Activated T-helper 1 cell treated with anti-CD3 and anti-CD28 coated beads, Interleukin-12 subunit alpha, Interleukin-12 subunit beta, Interleukin-2, Interleukin-4 antibody, amounts not matched to agents 30 ng/mL and 10 ng/mL and 1 ng/mL, durations not matched to agents 14 hours and 24 hours and 36 hours (primary cell): ENCODE measurements at places on chromosomes 5 and 9.

DNA sequence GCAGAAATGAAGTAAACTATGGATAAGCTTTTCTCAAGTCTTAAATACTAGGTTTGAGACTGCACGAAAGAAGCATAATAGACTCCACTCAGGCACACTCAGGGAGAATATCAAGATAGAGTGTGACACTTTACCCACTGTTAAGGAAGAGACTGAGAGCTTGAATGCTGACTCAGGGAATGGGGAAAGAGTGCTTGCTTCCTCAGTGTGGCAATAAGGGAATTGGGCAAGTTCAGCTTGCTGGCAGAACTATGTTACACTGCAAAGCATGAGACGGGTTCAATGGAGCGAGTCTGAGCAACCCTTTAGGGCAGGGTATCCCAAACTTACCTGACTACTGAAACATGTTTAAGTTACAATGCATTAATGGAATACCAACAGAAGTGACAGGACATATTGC is 237.7 kb upstream of the MEF2C start:
- H3K4me3 ChIP-seq = no peak overlapping the region
- H3K27ac ChIP-seq = no peak overlapping the region
- H3K36me3 ChIP-seq = no peaks in the 10 kb centered on the region

DNA sequence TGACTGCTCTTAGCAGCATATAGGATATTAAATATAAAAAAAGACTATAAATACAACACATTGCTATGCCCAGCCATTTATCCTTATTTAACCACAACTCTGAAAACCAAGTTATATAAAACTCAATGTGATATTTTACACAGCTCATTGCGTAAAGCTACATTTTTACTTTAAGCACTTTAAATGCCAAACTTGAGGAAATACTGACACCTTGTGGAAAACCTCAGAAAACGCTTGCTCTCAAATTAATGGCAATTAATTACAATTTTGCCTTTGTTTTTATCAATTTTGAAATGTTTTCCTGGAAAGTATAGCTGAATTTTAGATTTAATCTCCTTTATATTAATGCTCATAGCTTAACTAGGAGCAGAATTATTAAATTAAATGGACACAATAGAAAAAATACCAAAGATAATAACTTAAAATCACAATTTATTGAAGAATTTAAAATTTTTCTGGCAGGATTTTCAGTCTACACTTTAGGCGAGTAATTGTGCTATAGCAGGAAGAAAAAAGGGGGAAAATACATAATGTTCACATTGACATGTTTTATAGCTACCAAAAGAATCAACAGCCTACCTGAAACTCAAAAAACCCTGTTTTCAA is 25.2 kb upstream of the PLAC8L1 start:
- peaks cover 46% of the 10 kb centered on the region for H3K36me3 ChIP-seq
- H3K27ac ChIP-seq = no peak overlapping the region
- no peak for DNase-seq
- H3K4me1 ChIP-seq = peaks cover 6% of the 10 kb centered on the region
- H3K4me3 ChIP-seq = no peak overlapping the region

- H3K27me3 ChIP-seq = no peaks in the 10 kb centered on the region
- H3K36me3 ChIP-seq = no peaks in the 10 kb centered on the region
- H3K4me1 ChIP-seq = peaks cover 22% of the 10 kb centered on the region
- H3K27ac ChIP-seq = no peak overlapping the region
Measured at GRCh38 chr9:76658510-76659231, 105.6 kb upstream of the PCA3 start.

GRCh38 chr5:10329820-10330481 is 22.2 kb upstream of the CMBL start:
- no peaks in the 10 kb centered on the region for H3K36me3 ChIP-seq
- H3K27ac ChIP-seq = no peak overlapping the region
- no peak overlapping the region for H3K4me3 ChIP-seq
- peaks cover 47% of the 10 kb centered on the region for H3K27me3 ChIP-seq
- no peak for DNase-seq

DNA sequence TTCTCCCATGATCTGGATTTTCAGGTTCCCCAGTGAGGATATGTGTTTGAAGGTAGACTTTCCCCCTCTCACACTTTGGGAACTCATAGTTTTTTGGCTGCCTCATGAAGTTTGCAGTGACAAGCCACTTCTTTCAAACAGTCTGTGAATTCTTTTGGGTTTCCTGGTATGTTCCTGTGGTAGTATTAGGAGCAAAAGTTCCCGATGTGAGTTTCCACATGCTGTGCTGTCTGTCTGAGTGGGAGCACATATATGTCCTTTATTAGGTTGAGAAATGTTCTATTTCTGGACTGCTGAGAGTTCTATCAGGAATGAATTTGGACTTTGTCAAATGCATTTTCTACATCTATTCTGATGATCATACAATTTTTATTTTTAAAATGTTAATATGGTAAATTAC is 273.2 kb upstream of the TARS1 start:
- H3K36me3 ChIP-seq = no peaks in the 10 kb centered on the region
- H3K4me1 ChIP-seq = no peaks in the 10 kb centered on the region
- DNase-seq = no peak
- no peak overlapping the region for H3K27ac ChIP-seq

- no peaks in the 10 kb centered on the region for H3K27me3 ChIP-seq
- no peaks in the 10 kb centered on the region for H3K36me3 ChIP-seq
- H3K4me1 ChIP-seq = peaks cover 8% of the 10 kb centered on the region
- H3K27ac ChIP-seq = no peak overlapping the region
Measured at GRCh38 chr9:69895659-69896058, 75.0 kb downstream of the CFAP95 start.

DNA sequence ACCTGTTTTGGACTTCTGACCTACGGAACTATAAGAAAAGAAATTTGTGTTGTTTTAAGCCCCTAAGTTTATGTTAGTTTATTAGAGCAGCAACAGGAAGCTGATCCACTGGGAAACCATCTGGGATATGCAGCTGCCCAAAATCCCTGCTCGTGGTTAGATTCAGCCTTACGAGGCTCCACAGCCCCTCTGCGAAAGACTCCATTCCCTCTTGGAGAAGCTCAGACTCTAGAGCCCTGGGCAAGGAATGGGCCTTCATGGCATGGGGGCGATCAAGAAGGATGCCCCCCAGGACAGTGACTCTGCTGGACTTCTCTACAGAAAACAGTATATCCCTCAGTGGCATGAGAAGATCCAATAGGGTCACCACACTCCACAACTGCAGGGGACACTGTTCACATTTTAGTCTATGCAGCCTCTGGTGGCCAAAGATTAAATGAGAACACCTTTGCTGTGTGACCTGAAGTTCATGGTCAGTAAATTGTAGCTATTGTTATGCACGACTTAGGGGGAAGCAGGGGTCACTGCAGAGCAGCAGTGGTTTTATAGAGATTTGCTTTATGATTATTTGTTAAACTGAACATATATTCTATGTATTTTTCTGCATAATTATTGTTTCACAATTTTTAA is 21.1 kb downstream of the IRF1 start:
- H3K27me3 ChIP-seq = no peaks in the 10 kb centered on the region
- DNase-seq = no peak

- H3K27ac ChIP-seq = no peak overlapping the region
- H3K4me1 ChIP-seq = peaks cover 10% of the 10 kb centered on the region
- H3K27me3 ChIP-seq = peaks cover 1% of the 10 kb centered on the region
- no peak overlapping the region for H3K4me3 ChIP-seq
- no peaks in the 10 kb centered on the region for H3K36me3 ChIP-seq
- no peak for DNase-seq
Measured at GRCh38 chr9:114416290-114416689, 28.5 kb upstream of the AKNA start.

DNA sequence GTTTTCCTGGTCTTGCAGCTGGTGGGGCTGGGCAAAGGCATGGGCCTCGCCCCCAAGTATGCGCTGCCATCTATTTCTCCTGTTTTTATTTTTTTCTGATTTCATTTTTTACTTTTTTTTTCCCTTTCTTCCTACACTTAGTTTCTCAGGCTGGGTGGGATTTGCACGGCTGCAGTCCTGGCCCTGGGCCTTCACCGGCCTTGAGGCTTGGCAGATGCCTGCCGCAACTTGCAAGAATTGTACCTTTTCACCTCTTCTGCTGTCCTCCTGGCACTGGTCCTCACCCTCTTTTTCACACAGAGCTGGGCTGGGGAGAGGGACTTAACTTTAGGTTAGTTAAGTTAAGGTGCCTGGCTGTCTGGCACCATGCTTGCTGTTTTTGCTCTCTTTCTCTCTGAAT is 10.3 kb upstream of the IRGM start:
- no peak overlapping the region for H3K27ac ChIP-seq
- no peak overlapping the region for H3K4me3 ChIP-seq
- H3K27me3 ChIP-seq = peaks cover 9% of the 10 kb centered on the region

- H3K4me3 ChIP-seq = no peak overlapping the region
- H3K27me3 ChIP-seq = peaks cover 4% of the 10 kb centered on the region
- no peaks in the 10 kb centered on the region for H3K4me1 ChIP-seq
- H3K36me3 ChIP-seq = peaks cover 7% of the 10 kb centered on the region
- DNase-seq = no peak
Measured at GRCh38 chr9:88287972-88288371, 100.3 kb upstream of the SPIN1 start.

DNA sequence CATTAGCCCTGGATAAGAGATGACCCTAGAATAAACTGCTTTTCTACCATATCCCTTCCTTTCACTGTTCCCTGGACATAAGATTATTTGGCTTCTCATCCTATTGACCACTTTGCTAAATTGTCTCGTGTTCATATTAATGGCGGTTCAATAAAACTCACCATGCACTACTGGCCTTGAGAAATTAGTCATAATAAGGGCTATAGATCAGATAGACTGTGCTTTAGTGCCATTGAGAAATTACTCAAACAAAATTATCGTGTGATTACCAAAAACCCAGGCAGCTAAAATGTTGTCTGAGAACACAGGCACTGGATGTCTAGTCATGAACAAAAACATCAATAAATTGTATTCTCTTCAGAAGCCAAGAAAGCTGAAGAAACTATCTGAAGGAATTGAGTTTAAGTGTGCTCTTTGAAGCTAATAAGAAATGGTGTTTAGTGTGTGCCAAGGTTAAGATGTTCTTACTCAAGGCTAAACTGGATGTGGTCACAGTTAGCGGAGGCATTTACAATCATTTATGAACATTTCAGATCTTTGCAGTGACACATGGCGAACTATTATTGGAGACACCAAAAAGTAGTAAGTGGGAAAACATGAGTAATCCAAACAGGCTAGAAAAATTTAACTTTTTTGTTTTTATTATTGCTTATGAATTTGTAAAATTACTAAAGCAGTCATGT is 460.4 kb upstream of the RORB start:
- DNase-seq = no peak
- H3K27me3 ChIP-seq = no peaks in the 10 kb centered on the region
- H3K4me1 ChIP-seq = no peaks in the 10 kb centered on the region
- H3K4me3 ChIP-seq = no peak overlapping the region
- H3K36me3 ChIP-seq = no peaks in the 10 kb centered on the region

GRCh38 chr5:143987751-143988560 is 176.0 kb downstream of the HMHB1 start:
- peaks cover 6% of the 10 kb centered on the region for H3K4me1 ChIP-seq
- H3K27ac ChIP-seq = no peak overlapping the region

DNA sequence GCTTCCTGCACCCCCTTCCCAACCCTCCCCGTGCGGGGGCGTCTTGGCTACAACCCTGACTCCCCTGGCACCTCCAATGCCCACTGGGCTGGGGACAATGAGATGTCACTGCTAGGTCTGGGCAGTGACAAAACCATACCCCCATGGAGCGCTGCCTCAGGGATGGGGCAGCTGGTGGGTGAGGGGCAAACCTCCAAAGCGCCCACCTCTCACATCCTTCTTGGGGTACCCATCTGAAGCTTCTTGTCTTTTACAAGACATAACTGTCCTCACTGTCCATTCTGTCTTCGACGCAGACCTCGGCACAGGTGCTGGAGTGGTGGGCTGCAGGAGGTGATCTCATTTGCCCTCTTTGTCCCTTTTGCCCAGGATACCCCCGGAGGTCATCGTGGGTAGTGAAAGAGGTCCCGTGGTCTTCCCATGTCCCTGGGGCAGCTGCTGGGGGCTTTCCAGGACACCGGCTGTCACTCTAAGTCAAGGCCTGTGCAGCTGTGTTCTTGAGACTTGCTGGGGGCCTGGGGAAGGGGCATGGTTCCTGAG is 27.8 kb upstream of the CSF1R start:
- H3K27me3 ChIP-seq = peaks cover 11% of the 10 kb centered on the region
- no peak overlapping the region for H3K4me3 ChIP-seq
- no peaks in the 10 kb centered on the region for H3K4me1 ChIP-seq
- H3K36me3 ChIP-seq = no peaks in the 10 kb centered on the region

DNA sequence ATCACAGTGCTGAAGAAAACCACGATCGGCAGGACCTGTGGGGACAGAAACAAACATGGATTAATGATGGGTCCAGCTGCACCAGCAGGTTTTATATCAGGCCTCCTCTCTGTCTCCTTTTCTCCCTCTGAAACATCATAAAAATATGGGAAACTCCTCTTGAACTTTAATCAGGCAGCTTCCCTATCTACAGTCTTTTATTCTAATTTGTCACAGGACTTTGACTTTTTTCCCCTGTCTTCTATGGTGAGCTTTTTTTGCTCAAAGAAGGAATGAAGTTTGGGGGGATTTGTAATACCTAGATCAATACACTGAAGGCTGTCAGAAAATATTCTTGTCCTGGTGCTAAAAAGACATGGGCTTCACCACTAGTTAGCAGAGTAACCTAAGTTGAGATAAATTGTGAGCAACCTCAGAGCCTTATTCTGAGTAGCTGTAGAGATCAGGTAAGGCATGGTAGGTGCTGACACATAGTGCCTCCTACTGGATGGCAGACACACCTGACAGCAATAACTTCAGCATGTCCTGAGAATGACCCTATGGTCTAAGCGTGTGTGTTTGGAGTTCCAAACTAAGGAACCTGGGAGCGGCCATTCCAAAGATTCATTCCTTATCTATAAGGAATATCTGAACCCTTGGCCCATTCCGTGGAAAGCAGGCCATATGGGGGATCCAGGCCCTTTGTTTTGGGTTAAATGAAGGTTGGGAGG is 46.2 kb downstream of the SLC28A3 start:
- peak; percentile 12 for DNase-seq
- H3K36me3 ChIP-seq = peaks cover 6% of the 10 kb centered on the region
- H3K4me3 ChIP-seq = peak overlapping the region; percentile 73
- peak overlapping the region; percentile 100 for H3K27ac ChIP-seq
- peaks cover 94% of the 10 kb centered on the region for H3K4me1 ChIP-seq
